Thyroid gland (tissue), 4 donors: ENCODE measurements at places on chromosomes 12 and 14.

DNA sequence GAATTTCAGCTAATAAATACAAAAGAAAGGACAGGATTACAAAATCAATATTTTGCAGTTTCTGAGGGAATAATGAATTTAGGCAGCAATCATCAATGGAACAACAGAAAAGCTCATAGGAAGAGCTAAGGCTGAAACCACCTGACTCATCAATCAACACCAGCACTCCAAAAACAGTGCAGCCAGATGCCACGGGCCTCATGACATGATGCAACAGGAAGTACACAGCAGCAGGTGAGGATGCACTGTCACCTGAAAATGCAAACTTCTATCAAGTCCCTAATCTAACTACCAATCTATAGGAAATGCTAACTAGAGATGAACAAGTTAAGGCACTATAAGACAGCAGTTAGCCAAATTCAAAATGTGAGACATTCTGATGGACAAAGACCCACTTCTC lies 21.7 kb downstream of the GNS start:
- DNase-seq = no peak

DNA sequence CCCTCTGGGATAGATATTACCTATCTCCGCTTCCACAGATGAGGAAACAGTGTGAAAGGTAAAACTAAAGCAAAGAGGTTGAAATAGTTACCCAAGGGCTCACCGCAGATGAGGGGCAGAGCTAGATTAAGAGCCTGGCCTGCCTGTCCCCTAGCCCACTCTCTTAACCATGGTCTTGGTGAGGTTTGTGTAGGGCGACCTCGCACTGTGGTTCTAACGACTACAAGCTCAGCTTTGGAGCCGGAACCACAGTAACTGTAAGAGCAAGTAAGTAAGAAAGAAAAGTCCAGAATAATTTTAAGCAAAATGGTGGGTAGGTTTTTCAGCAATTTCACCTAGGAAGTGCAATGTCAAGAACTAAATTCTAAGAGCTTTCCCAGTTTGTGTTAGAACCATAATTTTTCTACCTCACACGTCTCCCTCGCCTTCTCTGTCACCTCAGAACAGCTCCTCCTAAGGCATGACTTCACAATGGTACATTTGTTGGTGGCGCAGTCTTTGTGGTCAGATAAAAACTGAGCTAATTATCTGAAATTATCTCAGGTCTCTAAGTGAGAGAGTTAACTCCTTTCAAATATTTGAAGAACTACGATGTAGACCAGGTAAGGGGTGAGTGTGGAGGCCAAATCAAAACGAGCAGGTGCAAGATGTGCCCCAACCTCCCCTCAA lies 64.8 kb downstream of the DAD1 start:
- no peak for DNase-seq

DNA sequence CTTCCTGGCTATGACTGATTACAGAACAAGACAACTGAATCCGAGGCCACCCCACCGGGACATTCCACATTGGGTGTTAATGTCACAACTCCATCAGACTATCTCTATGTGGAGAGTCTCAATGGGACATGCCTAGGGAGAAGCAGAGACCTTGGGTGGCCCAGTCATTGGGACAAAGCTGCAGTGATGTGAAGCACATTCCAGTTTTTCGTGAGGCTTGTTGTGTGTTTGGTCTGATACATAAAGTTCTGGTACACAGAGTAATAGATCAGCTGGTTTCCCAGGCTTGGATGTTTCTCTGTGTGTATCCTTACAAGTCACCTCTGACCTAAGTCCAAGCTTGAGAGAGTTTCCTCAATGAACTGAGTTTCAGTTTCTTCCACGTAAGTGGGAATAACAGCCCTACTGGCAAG lies 42.3 kb downstream of the CPM start:
- DNase-seq = no peak

DNA sequence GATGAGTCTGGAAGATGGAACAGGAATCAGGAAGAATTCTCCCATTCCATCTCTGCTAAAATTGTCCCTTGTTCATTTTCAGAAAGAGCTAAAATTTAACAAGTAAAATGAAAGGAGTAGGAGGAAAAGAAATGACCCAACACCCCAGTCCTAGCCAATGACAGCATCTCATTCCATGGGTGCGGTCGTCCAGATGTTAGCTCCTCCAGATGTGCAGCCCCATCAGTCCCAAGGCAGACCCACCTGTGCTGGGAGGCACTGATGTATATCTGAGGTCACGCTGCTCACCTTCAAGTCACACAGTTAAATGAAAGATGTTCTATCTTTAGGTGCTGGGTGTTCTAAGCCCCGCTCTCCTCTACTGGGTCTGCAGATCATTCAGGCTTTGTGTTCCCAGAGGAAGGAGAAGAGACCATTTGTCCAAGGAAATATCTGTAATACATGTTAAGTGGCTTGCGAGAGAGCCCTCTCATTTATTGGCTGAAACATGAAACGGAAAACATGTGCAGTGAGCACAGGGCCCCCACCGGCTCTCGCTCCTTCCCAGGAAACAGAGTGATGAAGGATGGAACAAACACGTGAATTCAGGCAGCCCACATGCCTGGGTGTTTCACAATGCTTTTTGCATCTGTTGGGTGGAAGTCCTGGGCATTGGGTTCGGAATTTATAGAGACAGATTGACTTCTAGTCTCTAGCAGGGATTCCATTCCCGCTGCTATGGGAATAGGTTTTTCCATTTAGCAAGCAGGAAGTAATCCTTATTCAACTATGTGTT lies 294.6 kb downstream of the NUAK1 start:
- DNase-seq = no peak

GRCh38 chr14:100734031-100734990 lies 7.6 kb downstream of the DLK1 start:
- DNase-seq = no peak

GRCh38 chr12:43912859-43913258 lies 77.0 kb downstream of the TMEM117 start:
- no peak for DNase-seq

GRCh38 chr12:68559246-68559645 lies 51.5 kb upstream of the RAP1B start:
- no peak for DNase-seq

GRCh38 chr14:94474581-94475031 lies 1.4 kb downstream of the SERPINA9 start:
- DNase-seq = no peak

- no peak for DNase-seq
Observed at GRCh38 chr12:64757771-64758170, 1.4 kb downstream of the GNS start.
